T47D (cell line): ENCODE measurements at places on chromosomes 4 and X.

GRCh38 chr4:86841309-86841708 is 7.9 kb downstream of the SLC10A6 start:
- DNase-seq, result no peak

DNA sequence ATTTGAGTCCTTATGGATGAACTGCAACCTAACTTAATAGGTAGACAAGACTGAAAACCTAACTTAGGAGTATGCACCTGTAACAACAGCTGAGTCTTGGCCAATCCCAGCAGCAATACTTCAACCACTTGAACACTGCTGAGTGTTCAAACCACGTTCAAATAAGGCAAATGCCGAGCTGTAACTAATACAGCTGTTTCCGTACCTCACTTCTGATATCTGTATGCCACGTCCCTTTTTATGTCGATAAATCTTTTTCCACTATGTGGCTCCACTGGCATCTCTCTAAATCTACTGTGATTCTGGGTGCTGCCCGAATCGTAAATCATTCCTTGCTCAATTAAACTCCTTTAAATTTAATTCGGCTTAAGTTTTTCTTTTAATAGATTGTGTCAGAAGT is 459.7 kb downstream of the INPP4B start:
- DNase-seq, result no peak

DNA sequence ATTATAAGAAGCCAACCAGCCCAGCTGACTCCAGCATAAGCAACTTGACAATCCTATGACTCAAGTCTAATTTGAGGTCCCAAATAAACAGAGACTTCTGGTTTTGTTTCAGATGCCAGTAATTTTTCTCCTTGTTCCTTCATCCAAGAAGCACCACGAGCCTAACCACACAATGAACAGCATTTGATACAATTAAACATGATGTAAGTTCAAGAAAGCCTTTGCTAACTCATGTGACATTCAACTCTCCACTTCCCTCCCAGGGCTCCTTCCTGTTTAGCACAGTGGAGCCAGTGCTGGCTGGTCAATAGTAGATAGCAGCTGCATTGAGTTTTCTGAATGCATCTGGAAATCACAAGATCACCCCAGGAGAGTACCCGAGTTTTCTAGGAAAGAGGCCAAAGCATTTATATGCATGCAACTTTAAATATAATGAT is 206.3 kb downstream of the ARHGAP24 start:
- no peak for DNase-seq

GRCh38 chr4:37978248-37978924 is 18.2 kb downstream of the PTTG2 start:
- DNase-seq, result no peak

DNA sequence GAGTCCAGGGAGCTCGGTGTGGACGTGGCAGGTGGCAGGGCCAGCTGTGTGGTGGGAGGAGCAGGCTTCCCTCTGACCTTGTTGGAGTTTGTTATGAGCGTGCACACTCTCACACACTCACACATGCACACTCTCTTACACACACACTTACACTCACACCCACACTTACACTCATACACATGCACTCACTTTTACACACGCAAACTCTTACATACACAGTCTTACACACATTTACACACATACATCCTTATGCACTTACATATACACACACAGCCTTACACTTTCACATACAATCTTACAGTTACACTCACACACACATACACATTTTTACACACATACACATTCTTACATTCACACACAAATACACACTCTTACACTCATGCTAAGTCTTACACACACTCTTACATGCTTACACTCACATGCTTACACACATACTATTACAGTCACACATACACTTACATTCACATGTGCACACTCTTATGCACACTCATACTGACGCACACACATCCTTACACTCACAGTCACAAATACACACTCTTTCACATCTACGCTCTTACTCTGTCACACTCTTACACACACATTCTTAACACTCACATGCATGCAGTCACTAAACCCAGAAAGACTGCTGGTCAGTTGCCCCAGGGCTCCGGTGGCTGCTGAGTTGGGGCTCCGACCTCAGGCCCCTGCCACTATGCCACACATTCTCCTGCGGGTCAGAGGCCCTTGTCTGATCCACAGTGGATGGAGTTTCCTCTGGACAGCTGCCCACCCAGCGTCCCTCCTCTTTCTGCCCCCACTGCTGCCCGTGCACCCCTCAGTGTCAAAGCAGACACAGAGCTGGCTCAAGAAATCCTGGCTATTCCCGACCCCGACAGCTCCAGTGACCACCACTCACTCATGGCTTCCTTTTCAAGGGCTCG is 95.8 kb downstream of the ADRA2C start:
- DNase-seq, result no peak

DNA sequence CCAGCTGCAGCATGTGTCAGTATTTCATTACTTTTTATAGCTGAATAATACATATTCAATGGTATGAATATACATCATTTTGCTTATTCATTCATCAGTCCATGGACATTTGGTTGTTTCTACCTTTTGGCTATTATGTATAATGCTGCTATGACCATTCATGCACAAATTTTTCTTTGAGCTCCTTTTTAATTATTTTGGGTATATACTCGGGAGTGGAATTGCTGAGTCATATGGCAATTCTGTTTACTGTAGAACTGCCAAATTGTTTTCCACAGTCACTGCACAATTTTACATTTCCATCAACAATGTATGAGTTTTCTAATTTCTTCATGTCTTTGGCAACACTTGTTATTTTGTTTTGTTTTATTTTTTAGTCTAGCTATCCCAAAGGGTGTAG is 405.9 kb upstream of the PITX2 start:
- DNase-seq, result no peak

DNA sequence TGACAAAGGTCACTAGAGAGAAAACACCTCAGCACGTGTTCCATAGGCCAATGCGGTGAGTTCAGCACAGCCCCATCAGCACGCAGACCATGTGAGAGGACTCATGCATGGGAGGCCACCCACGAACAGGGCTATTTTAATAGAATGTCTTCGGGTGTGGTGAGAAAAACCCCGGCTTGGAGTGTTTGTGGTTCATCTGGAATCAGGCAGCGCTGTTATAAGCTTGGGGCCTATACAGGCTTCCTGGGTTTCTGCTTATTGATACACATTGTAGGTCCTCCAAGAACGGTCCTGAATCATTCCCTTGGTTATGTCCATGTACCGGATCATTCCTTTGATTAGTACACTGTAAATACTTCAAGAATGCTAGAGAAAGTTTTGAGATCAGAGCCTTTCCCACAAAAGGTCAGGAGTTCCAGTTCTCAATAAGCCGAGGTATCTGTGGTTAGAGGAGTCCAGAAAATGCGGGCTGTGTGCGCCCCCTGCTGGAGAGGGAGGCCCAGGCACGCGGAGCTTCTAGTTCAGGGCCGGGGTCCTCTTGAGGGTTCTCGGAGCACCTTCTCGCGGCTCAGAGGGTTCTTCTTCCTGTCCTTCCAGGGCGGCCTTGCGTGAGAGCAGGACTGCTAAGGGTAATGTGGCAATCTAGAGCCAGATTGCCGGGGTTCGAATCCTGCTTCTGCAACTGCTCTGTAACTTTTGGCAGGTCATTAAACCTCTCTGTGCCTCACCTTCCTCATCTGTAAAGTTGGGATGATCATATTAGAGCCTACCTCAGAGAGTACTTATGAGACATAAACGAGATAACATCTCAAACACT is 51.8 kb downstream of the TLR10 start:
- peak; percentile 55 for DNase-seq

DNA sequence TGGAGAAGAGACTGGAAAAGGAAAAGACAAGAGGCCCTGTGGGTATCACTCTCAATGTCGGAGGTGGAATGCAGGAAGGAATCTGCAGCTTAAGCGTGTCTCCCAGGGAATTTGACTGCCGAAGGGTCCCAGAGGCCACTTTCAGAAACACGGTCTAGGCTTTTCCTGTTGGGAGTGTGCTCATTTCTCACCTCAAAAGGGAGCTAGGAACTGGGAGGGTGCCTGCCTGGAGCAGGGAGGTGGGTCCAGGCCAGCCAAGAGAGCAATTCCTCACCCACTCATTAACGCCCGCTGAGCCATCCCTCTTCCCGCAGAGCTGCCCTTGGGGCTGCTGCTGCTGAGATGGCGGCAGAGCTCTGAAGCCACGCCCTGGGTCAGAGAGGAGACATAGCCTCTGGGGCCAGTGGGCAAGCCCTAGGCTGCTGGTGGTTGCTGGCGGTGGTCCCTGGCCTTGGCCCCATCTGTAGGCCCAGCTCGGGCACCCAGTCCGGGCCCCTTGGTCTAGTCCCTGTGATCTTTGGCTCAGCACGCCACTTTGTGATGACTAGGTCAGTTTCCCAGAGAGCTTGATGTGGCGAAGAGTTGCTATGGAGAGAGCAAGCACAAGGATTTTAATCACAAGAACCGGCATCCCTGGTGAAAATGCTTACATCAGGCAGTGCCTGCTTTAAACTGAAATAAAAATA is 4.1 kb downstream of the ZNF185 start:
- DNase-seq, result no peak

GRCh38 chrX:153400146-153401132 is 711 bp downstream of the PNMA6E start:
- peak; percentile 45 for DNase-seq

DNA sequence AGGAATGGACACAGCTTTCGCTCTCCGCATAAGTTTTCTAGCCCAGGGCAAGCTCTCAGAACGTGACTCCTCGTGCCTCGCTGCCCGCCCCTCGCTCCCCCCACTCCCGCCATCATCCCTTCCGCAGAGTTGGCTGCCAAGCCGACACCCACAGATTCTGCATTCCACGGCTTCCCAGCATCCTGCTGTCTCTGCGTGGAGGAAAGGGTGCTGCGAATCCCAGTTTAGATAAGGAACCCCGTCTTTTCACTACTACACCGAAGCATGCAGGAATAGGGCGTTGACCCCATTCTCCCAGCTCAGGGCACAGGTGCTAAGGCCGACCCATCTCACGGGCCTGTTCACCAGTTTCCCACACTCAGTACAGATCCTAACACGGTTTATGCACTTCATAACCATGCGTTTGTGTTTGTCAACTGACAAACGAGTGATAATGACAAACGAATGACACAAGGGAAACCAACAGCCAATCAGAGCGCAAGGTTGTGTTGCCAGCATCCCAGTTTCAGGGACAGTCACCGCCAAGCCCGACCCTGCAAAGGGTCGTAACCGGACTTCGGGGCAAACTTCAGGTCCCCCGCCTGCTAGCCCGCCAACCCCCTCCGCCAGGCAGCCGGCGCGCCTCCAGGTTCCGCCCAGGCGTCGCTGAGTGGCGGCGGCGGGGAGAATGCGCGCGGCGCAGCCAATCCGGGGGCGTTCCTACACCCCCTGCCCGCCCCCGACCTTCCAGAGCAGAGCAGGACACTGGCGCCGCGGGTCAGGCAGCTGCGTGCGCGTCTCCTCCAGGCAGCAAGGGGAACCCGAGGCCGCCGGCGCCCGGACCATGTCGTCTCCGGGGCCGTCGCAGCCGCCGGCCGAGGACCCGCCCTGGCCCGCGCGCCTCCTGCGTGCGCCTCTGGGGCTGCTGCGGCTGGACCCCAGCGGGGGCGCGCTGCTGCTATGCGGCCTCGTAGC is at the start of gene CYP2U1:
CYP2U1 (plus strand) TSS at position 729 of the 954 bp plus-strand sequence; CDS start at position 824, 95 bp downstream.
- peak; percentile 89 for DNase-seq

DNA sequence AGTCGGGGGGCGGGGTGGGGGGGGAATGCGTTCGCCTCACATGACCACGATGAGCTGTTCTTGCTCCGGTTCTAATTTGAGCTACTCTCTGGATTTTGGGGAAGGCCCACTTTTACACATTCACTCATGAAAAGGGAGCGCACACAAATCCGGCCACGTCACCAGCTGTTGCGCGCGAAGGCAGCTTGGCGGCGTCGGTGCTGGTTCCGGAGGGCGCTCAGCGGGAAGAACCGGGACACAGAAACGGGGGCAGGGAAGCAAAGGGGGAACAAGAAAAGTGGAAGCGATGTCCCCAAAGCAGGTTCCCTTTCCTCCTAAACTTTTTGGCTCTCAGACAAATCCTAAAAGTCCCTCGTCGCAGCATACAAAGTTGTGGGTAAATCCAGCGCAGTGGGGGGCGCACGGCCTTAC is 605 bp downstream of the ANXA5 start:
- DNase-seq, result no peak

DNA sequence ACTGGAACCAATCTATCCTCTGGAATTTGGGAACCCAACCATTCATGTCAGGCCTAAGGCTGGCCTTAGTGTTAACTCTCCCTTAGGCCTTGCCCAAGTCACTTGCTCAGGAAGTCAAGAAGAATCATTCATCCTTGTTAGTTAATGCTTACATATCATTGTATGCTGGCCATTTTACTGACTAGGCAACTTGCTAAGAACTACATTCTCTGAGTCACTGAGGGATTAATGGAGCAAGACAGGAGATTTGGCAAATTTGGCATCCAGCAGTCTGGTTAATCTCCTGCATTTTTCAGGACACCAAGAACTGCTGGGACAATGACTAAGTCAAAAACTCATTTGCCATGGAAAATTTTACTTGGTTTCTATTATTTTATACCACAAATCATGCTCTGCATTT is 115.8 kb upstream of the DDIT4L start:
- DNase-seq, result no peak

- DNase-seq, result no peak
These were observed 373.1 kb upstream of the HS3ST1 start for GRCh38 chr4:11801466-11802446.

DNA sequence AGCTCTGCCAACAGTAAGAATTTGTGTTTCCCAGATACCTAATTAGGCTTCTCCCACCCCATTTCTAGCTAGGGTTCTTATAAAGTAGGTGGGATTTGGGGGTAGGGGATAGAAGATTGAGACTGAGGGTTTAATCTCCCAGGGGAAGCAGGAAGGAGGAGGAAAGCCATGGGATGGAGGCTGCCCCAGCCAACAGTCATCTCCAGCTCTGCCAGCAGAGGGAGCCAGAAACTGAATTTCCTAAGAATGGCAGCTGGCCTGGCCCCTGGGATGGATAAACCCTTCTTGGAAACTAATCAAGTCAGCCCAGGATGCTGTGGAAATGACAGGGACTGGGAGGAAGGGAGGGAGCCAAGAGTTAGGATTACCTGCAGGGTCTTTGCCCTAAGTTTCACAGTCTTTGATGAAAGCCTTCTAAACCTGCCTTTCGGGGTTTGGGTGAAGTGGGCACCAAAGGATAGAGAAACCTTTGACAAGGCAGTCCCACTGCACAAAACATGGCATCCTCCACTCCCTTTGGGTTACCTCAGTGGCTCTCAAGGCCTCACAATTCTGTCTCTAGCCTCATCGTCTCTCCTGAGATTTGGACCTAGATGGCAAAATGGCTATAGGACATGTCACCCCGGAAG is 6.7 kb upstream of the ERCC6L start:
- DNase-seq, result peak; percentile 22

- DNase-seq, result no peak
These were observed 35.1 kb downstream of the ADGRA3 start for GRCh38 chr4:22480675-22481327.

GRCh38 chrX:867502-867901 is 236.9 kb downstream of the SHOX start:
- DNase-seq, result no peak
